ENCODE measurements at places on chromosomes 11 and 22.

- no peak for DNase-seq
Observed at GRCh38 chr11:12998336-12998735, 10.8 kb upstream of the RASSF10 start.

- DNase-seq: peak; percentile 80
Observed at GRCh38 chr11:9757809-9758636, 94.1 kb downstream of the SWAP70 start.

DNA sequence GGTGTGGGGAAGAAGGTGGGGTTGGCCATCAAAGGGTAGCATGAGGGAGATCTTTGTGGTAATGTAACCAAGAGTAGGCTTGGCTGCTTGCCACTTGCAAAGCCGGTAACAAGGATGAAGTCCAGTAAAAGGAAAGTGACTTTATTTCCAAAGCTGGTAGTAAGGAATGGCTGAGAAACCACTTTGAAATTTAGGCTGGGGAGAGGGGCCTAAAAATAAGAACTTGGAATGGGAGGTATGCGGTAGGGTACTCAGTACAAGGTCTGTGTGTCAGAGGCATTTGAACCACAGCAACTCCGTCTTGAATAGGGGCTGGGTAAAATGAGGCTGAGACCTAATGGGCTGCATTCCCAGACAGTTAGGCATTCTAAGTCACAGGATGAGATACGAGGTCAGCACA lies 216.0 kb upstream of the ISX start:
- no peak for DNase-seq

DNA sequence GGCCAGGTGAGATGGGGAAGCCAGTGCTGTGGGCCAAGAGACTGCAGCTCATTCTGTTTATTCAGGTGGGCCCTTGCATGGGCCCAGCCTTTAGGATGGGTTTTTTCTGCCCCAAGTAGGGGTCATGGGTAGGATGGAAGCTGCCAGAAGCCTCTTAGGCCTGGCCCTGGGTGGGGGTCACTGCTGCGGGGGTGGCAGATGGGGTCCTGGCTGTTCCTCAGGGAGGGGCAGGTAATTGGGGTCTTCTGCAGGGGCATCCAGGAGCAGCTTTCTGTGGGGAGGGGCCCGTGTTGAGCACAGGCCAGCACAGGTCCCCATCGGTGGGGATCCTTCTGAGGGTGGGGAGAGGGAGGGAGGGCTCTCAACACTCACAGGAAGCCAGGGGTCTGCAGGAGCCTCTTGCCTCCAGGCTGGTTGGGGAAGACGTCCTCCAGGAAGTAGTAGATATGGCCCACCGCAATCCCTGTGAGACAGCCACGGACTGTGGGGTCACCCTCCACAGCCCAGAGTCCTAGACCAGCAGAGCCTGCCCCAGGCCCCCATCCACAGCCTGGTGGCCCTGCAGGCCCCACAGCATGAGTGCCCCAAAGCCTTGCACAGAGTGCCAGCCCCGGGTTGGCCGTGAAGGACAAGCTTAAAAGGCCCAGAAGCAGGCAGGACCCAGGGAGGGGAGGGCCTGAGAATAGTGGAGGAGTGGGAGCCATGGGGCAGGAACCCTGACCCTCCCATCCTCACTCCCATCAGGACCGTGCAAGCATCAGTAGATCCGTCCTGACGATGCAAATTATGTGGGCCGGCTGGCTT lies 1.9 kb downstream of the DERL3 start:
- DNase-seq: no peak

- no peak for DNase-seq
Observed at GRCh38 chr22:44540756-44541670, 43.0 kb upstream of the RTL6 start.

DNA sequence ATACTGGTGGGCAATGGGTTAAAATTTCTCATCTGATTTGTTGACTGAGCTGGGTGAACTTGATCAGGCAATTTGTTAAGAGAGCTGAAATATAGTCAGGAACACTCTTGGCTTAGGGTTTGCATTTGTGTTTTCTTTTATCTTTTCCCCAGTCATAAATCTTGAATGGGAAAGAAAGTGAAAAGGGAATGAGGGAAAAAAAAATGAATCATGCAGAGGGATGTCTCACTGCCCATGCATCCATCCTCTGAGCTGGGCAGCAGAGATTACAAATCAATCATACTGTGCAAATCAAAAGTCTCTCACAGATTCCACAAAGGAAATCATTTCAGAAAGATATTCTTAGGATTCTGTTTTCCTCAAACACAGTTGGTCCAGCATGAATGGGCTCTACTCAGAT lies 174.2 kb upstream of the MPPED2 start:
- no peak for DNase-seq
